ENCODE measurements at places on chromosomes 12 and 14.
A peak's percentile ranks its signal among the peaks of the same experiment; 100 is the strongest.

DNA sequence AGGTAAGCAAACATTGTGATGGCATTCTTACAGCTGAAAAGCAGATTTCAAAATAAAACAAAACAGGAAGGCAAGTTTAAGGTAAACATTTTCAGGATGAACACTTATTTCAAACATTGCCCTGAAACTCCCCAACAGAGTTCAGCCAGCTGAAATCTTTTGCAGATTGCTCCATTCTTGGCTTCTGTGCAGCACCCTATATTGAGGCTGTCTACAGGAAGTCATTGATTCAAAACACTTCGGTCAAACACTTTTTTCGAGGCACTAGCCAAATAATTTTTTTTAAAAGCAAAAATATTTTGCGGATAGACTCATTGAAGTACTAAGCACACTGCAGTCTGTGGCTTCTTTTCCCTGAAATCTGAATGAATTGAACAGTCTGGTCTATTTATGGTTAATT, 318.1 kb upstream of the PDE3A start:
- no peak for DNase-seq

- no peak for DNase-seq
Observed at GRCh38 chr14:76117789-76118484, 33.8 kb upstream of the GPATCH2L start.

GRCh38 chr12:85275374-85275773, 4.6 kb upstream of the ALX1 start:
- peak; percentile 16 for DNase-seq

DNA sequence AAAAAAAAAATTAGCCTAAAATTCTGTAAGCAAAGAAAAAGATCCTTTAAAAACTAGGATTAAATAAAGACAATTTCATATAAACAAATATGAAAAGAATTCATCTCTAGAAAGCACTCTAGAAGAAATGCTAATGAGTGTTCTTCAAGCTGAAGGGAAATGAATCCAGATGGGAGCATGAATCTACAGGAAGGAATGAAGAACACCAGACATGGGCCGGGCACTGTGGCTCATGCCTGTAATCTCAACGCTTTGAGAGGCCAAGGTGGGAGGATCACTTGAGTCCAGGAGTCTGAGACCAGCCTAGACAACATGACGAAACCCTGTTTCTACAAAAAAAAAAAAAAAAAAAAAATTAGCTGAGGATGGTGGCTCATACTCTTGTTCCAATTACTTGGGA, 297.2 kb downstream of the FBXL14 start:
- peak; percentile 15 for DNase-seq

DNA sequence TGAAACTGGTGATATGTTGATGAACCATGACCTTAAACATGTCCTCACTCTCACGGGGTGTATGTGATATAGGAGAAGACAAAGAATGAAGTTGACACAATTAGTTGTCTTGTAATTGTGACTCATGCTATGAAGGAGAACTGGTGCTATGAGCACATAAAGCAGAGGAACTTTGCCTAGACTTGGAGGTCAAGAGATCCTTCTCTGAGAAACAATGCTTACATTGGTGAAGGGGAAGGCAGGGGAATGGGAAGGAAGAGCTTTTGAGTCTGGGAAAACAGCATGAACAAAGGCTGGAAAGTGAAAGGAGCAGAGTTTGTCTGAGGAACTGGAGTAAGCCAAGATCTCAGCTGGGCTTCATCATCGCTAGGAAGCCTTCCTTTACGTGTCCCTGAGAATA, 83.2 kb downstream of the MYRFL start:
- no peak for DNase-seq

- no peak for DNase-seq
Observed at GRCh38 chr12:103705927-103706326, 118.9 kb downstream of the STAB2 start.

GRCh38 chr14:100144645-100144995, 14.8 kb downstream of the DEGS2 start:
- DNase-seq, result no peak

DNA sequence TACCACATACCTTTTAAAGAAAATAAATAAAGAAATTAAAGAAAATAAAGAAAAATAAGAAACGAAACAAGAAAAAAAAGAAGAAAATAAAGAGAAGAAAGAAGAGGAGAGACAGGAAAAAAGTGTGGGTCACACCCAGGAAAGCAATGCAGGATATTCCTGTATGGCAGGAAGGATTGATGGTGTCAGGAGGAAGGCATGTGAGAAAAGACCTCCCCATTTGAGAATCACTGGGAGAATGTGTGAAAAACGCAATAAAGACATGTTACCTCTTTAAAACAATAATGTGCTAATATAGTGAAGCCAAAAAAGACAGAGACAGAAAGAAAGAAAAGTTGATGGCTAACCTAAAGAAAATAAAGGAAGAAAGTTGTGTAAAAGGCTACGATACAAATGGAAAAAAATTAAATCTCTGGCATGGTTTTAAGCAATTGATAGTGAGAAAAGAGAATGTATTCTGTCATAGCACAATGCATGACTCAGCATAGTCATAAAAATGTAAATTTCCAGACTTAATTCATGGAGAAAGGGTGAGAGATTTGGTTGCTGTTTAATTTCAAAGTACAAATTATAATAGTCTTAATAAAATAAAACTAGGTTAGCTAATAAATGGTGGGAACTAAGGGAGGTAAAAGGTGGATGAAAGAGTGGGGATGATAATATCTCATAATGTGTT, 24.3 kb upstream of the FOXG1 start:
- no peak for DNase-seq

DNA sequence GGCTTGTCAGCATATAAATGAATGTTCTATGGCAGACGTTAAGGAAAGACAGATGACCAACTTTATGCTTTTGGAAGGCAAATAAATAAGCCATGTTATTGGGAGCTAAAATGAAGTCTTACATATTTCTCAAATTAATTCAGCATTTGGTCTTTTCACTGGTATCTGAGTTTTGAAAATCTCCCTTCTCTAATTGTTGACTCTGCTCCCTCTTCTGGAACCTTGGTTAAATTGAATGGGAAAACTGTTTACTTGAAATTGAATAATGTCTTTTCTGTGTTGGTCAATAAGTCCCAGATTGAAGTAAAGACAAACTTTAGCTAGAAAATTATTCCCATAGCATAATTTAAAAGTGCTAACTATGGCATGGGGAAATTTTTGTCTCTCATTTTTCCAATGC, 38.7 kb downstream of the LGR5 start:
- DNase-seq, result no peak

DNA sequence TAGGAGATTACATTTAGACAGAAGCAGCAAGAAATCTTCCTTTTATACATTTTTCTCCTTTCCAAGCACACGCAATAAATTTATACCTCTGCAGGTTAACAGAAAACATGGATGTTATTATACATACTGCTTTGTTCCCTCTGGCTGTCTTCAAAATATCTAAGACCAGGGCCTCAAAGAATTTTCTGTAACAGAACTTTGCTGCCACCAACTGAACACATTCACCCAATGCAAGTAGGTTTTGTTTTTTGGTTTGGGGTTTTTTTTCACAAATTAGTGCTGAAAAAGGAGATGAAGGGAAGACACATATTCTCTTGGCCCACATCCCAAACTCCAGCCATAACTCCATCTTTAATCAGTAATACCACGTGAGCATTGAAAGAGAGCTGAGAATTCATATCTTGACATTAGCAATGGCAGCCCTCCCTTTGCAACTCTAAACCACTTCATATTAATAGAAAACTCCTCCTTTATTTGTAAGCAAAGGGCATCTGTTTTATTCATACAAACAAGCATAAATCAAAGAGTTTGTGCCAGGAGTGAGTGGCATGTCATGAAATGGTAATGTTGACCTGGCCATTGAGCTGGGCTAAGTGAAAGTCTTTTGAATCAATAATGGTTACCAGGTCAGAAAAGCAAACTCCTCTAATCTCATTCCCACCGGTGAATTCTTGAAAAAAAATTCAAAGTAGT, 150.8 kb upstream of the FSCB start:
- peak; percentile 60 for DNase-seq

GRCh38 chr12:96338852-96339471, 61.3 kb downstream of the CDK17 start:
- peak; percentile 13 for DNase-seq

DNA sequence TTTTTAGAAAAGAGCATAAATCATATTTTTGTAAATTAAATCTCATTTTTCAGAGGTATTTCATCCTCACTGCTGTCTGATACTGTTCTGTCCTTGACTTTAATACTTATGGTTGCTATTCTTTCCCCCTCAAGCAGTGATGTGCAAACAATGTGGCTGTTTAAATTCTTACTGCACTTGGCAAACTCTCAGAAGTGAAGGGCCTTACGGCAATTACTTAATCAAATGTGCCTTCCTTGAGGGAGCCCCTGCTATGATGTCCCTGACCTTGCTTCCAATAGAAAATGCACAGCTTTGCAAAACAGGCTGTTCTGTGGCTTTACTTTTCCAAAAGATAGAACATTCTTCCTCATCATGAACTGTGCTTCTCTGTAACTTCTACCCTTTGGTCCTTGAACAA, 35.2 kb downstream of the UBE3B start:
- DNase-seq, result no peak

- no peak for DNase-seq
Observed at GRCh38 chr12:17235996-17236395, 630.0 kb upstream of the LMO3 start.

GRCh38 chr12:78431931-78432330, 432.6 kb upstream of the SYT1 start:
- DNase-seq, result no peak

DNA sequence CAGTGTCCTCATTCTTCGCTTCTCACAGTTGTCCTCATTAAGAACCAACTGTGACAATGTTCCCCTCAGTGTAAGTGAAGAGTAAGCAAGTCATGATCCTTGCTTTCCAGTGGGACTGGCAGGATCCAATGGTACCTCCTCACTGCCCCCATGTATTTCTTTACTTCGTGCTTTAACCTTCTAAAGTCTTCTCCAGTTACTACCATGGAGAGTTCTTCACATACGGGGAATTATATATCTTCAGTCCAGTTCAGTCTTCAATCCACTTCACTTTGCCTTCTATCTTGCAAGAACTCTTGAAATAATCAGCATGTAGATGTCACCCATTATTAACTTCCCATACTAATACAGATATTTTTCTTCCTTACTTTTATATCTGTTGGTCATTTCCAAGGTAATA, 381.9 kb upstream of the GARIN6 start:
- DNase-seq, result no peak

GRCh38 chr12:5076761-5077160, 33.1 kb downstream of the KCNA5 start:
- no peak for DNase-seq

- peak; percentile 30 for DNase-seq
Observed at GRCh38 chr12:107564946-107565345, 120.7 kb upstream of the PWP1 start.

DNA sequence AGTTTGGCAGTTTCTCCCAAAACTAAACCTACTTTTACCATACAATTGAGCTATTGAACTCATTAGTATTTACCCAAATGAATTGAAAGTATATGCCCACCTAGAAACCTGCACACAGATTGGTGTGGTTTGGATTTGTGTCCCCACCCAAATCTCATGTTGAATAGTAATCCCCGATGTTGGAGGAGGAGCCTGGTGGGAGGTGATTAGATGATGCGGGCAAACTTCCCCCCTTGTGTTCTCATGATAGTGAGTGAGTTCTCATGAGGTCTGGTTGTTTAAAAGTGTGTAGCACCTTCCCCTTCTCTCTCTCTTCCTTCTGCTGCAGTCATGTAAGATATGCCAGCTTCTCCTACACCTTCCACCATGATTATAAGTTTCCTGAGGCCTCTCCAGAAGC, 4.0 kb upstream of the KRT6C start:
- no peak for DNase-seq

DNA sequence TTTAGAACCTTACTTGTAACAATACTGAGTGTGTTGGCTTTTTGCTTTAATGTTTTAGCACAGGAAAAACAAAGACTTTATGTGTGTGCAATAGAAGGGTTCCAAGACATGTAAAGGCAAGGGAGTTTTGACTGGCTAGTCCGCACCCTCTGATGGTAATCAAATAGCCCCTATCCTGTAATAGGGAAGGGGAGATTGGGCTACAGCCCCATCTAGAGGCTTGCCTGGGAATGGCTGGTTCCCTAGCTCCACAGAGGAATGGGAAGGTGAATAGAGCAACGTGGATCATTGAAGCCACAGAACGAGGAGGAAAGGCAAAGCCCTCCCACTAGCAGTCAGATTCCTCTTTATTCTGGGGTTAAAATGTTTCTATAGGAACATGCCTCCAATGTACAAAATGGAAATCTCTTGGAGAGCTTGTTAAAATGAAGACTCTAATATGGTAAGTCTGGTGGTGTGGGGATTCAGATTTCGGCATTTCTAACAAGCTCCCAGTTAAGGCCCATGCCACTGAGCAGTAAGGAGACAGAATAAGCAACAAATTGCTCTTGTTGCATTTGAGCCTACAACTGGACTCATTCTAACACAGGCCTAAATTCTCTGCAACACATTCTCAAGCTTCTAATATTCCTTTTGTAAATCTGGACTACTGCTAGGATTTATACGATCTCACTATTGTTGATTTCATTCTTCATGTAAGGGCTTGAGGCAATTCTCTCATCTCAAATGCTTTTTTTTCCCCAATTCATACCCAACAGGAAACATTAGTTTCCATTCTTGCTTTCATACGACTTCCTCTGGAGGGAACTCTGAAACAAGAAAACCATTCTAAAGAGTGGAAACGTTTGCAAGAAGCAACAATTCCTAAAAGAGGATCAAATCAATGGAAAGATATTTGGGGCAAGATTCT, 57.1 kb downstream of the NIN start:
- peak; percentile 54 for DNase-seq

- no peak for DNase-seq
Observed at GRCh38 chr12:4106621-4107020, 166.9 kb upstream of the CCND2 start.

DNA sequence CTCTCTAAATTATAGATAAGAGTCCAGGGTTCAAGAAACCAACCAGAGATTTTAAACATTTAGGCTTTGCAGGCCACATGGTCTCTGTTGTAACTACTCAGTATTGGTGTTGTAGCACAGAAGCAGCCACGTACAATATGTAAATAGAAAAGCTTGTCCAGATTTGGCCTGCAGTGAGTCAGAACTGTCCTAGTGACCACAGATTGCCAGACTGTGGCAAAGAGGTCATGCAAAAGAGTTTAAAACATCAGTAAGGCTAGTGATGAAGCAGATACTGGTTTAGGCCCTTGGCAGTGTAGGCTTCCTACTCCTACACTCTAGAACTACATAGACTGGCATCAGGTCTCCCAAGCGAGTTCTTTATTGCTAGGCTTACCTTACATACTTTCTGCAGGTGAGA, 117.6 kb upstream of the GARIN6 start:
- DNase-seq, result no peak

Measured in hepatocyte (in vitro differentiated cells).